ENCODE measurements at places on chromosomes 7 and 10.

DNA sequence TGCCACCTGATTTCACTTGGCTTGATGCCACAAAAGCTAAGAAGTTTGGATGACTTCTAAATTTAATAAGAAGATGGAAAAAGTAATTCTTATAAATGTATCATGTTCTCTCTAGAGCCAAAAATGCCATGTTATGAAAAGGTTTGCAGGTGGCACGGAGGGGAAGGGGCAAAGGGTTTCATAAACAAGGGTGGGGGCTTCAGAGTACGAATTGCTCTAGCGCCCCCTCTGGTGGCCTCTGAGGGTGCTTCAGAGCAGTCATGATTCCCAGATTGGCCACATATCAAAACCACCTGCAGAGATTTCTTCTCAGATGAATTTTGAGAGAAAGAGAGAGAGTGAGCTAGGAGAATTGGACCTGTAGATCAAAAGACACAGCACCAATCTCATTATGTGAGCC lies 208.6 kb upstream of the YAE1 start:
- no peak for DNase-seq

DNA sequence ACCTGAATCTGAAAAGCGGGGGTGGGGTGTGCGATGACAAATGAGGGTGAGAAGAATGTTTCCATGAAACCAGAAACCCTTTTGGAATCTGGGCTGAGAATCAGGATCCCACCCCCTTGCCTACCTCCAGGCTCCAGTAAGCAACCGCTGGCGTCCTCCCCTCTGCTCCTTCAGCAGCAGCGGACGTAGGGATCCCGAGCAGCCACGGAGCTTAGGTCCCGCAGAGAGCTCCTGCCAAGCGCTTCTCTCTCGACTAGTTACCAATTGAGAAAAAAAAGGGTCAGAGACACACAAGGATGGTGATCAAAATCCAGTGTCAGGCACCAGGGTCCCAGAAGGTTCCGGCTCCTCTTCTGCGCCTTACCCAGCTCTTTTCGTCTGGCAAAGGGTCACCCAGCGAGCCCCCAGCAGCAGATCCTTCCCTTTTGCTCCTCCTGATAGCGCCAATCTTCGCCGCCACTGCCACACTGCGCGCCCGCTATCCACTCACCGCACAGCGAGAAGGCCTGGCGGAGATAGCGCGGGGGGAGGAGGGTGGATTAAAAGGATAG lies 733.5 kb downstream of the ZWINT start:
- no peak for DNase-seq

DNA sequence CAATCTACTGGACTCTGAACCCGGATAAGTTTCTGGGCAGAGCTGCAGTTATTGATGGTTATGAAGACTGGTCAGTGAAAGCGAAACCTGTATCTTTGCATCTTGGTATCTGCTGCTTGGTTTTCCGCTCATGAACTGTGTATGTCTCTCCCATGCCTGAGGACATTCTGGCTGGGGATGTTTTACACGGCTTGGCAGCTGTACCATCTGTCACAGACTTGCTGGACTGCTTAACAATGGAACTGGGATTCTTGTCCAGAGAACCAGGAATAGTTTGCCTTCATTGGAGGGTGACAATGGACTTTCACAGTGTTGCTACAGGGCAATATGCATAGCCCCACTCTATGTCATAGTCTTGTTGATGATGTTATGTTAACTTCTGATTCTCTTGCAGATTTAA lies 119.9 kb upstream of the TMEM106B start:
- DNase-seq: no peak

DNA sequence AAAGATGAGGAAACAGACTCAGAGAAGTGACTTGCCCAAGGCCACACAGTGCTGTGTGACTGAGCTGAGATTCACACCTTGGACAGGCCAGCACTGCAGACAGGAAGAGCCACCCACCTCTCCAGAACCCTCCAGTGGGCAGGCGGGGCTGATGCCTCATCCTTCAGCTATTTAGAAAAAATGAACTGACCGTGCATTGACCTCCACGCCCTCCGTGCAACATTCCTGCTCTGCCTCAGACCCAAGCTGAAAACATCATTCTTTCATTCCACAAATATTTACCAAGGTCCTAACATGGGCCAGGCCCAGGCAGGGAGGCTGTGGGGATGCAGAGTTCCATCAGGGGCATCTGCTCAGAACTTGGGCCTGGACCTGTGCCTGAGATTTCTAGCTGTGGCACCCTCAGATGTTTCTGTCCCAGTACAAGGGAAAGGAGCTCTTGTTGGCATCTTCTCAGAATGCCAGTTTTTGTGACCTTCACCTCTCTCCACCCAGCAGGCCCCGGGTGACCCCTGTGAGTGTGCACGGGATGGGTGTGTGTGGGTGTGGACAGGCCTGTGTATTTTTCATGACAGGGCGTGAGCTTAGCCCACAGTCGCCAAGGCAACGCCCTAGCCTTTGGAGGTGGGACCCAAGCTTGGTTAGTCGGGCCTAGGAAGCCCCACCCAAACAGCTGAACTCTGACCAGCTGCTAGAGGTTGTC lies 6.5 kb downstream of the VSIR start:
- no peak for DNase-seq

DNA sequence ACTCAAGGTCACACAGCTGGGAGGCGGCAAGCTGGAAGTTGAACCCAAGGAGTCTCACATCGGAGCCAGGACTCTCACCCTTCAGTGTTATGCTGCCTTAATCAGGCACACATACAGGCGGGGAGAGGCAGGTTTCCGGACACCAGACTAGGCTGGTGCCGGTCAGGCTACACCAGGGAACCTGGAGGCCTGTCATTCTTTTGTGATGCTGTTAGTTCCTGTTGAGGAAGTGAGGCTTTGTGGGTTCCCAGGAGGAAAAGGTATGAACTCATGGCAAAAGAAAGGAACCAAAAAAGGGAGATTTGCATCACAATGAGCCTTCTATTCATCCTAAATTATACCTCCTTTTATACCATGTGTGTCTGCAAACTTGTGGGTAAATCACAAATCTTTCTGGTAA lies 103.8 kb downstream of the TCF7L2 start:
- no peak for DNase-seq

DNA sequence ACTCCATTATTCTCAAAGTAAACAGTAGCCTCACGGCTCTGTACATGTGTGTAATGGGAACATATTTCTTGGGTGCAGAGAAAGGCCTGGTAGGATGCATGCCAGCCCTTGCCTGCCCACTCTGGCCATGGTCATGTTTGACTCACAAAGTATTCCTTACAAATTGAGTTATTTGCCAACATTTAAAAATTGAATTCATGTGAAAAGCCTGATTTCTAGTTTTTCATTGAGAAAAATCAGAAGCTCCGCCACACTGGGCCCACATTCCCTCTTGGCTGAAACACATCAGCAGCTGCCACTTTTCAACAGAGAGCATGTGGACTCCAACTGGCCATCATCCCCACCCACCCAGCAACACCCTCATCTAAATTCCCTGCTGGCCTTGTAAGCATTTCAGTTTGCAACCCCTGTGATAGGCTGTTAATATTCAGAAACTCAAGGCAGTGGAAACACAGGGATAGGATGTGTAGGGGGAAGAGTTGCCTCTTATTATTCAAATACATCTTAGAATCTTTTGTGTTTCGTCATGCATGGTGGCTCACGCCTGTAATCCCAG lies 40.9 kb downstream of the CDH23 start:
- no peak for DNase-seq
